ENCODE measurements at places on chromosomes 4 and X.

GRCh38 chr4:70734971-70735370 lies 13.2 kb downstream of the RUFY3 start:
- DNase-seq = no peak

- peak; percentile 16 for DNase-seq
Observed at GRCh38 chrX:80285131-80285773, 135.0 kb upstream of the TENT5D start.

- DNase-seq = no peak
Observed at GRCh38 chr4:1003271-1004070, 8.0 kb upstream of the FGFRL1 start.

GRCh38 chr4:164239976-164240375 lies 514.0 kb upstream of the SMIM31 start:
- DNase-seq = no peak

DNA sequence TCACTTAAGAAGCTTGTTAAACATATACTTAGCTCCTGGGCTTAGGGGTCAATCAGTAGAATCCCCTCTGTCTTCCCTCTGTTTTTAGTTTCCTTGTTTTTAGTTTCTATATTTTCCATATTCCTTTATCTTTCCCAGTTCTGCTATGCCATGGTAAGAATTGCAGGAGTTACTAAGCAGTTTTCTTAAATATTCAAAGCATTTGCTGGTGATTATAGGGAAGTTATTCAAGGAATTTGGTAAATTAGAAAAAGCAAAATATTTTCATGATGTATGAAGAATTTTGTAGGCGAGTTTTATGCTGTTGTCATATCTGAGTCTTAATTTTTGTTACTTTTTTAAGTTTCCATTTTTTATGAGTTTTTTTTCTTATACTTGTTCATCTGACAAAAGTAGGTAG lies 91.6 kb upstream of the NUDT6 start:
- peak; percentile 15 for DNase-seq

DNA sequence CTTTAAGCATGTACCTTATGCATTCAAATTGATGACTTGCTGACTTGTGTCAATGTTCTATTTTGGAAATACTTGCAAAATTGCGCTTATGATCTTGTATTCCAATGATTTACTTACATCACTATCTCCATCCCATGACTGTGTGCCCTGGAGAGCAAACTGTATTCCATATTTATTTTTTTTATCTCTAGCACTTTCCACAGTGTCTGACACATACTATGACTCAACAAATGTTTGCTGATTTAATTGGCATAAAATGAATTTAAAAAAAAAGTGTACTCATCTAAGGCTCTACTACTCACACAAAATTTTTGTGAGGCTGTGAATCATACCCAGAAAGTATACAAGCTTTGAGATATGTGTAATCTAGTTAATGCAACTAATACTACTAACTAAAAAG lies 1066.8 kb upstream of the ADGRL3 start:
- no peak for DNase-seq

- DNase-seq = peak; percentile 93
Observed at GRCh38 chr4:94516067-94516466, 64.3 kb downstream of the PDLIM5 start.

DNA sequence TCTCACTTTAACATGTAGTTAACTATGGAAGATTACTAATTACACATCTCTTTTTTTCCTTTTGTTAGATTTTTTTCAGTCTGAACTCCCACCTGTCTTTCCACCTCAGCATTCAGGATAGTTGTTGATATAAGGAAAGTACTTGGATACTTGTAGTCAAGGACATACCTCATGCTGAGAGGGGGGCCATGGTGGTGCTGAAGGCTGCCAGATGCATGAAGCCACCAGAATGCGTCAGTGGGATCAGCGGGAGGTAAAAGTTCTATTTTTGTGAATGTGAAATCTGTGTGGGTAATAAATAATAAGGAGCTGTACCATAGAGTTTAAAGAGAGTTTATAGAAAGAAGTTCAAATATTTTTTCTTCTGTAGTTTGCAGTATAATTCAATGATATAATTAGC lies 13.1 kb upstream of the NDST4 start:
- DNase-seq = no peak

- DNase-seq = peak; percentile 49
Observed at GRCh38 chr4:75939890-75940691, 722 bp downstream of the NAAA start.

- DNase-seq = no peak
Observed at GRCh38 chrX:123728016-123728415, 4.8 kb downstream of the THOC2 start.

DNA sequence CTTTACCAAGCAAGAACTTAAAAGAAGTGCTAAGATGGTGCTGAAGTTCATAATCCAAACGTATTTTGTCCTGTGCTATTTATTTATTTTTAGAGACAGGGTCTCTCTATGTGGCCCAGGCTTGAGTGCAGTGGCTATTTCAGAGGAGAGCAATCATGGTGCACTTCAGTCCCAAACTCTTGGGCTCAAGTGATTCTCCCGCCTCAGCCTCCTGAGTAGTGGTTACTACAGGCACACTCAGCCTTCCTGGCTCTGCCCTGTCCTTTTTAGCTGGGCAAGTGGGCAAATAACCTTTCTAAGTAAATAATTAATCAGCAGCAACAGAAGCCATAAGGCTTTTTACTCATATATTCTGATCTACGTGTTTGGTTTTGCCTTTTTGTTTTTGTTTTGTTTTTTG lies 2.6 kb downstream of the NSD2 start:
- no peak for DNase-seq

DNA sequence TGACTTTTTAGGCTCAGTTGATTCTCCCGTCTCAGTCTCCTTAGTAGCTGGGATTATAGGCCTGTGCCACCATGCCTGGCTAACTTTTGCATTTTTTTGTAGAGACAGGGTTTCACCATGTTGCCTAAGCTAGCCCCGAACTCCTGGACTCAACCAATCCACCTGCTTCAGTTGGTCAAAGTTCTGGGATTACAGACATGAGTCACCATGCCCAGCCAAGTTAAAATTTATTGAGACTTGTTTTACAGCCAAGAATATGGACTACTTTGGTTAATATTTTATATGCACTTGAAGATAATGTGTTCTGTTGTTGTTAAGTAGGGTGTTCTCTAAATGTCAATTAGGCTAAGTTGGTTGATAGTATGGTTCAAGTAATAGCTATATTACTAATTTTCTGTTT lies 58.7 kb downstream of the CYTL1 start:
- DNase-seq = no peak

GRCh38 chr4:86593688-86594558 lies at the start of gene PTPN13:
Gene PTPN13 (plus strand): TSS chr4:86594315. CDS start chr4:86635257, 40,942 bp downstream.
- peak; percentile 99 for DNase-seq

- DNase-seq = peak; percentile 40
Observed at GRCh38 chr4:37604461-37604860, 81.7 kb downstream of the RELL1 start.

DNA sequence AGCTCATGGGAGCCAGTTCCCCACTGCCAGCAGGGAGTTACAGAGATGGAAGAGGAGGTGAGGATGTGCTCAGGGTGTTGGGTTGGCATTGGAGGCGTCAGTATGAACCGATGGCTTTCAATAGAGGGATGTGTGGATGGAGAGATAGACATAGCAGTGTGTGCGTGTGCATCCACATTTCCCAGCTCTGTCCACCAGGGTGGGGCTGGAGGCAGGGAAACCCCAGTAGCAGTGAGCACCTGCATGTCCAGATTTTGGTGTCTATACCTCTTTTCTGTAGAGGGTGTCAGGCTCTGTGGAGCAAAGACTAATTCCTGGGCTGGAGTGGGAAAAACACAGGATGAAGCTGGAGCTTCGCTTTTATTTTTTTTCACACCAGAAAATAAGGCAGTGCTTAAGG lies 37.2 kb upstream of the HGFAC start:
- DNase-seq = no peak

DNA sequence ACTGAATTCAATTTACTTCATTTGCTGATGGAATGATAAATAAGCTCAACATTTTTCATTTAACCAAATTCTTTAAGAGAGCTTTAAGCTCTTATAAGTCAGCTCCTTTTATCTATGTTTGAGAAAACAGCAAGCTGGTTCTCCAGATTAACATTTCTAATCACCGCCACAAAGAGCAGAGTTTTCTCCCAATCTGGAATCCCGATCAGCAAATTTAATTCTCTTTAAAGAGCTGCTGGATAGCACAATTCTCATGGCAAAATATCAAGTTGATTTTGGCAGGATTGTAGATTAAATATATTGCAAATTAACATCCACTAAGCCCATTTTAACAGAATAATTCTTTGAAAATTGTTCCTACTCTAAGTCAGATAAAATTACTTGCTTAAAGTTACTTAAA lies 48.8 kb downstream of the RPS6KA3 start:
- DNase-seq = no peak

DNA sequence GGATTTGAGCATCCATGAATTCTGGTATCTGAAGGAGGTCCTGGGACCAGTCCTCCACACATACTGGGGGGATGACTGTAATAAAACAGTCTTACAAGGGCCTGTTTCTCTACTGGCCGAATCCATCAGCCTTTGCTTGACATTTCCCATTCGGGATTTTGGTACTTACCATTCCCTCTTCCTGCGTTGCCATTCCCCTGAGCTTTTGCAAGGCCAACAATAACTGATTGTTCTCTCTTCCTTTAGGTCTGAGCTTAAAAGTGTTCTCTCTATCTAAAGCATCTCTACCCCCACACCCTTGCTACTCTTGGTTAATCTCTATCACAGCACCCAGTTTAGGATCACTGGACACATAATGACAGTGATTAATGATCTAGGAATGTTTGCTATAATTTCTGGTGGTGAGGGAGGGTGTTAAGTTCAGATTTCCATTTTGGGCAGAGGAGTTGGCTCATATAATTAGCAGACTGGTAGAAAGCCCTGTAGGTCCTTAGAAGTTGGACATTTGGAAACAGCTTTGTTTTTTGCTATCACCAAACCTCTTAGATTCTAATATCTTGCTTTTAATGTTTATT lies 29.4 kb downstream of the TMA16 start:
- DNase-seq = no peak

GRCh38 chr4:17033025-17033767 lies 134.8 kb upstream of the LDB2 start:
- DNase-seq = no peak

DNA sequence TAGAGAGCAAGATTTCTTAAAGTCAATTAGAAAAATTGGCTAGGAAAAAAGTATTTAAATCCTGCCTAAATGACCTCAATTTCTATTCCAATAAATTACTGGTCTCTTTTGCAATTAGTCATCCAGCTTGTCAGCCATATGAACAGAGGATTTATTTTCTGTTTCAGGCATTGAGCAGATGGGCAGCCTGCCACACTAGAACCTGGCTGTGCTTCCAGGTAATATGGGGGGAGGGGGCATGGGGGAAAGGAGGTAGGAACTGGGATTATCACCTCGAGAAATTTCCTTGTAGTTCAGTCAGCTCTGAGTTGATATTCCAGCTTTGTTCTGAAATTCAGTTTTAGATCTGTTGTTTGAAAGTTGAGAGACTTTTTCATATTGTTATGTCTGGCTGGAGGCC lies 206.3 kb upstream of the LCORL start:
- DNase-seq = no peak

GRCh38 chr4:129355516-129355915 lies 259.6 kb downstream of the C4orf33 start:
- DNase-seq = peak; percentile 19

DNA sequence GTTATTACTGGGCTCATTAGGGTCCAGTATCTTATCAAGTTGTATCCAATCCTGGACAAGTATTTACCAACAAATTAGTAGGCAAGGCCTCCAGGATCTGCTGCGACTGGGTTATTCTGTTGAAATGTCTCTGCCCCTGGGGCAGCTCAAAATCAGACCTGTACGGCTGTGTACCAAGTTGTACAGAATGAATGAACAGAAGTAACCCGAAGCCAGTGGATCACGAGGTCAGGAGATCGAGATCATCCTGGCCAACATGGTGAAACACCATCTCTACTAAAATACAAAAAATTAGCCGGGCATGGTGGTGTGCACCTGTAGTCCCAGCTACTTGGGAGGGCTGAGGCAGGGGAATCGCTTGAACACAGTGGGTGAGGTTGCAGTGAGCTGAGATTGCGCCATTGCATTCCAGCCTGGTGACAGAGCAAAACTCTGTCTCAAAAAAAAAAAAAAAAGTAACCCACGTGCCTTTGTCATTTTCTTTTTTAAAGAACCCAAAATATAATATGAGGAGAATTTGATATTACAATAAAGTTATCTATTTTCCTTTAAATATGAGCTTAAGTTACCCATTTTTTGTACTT lies 127.3 kb downstream of the CBR4 start:
- peak; percentile 85 for DNase-seq

GRCh38 chrX:44343412-44344141 lies at the start of gene EFHC2:
Gene EFHC2 (minus strand): TSS chrX:44343672. CDS start chrX:44343588, 84 bp downstream.
- peak; percentile 4 for DNase-seq

GRCh38 chrX:1391707-1392375 lies at the start of gene SLC25A6:
Gene SLC25A6 (minus strand): TSS chrX:1392113. CDS start chrX:1392009, 104 bp downstream.
- peak; percentile 98 for DNase-seq

GRCh38 chr4:47209833-47210232 lies 178.5 kb downstream of the GABRB1 start:
- peak; percentile 34 for DNase-seq

DNA sequence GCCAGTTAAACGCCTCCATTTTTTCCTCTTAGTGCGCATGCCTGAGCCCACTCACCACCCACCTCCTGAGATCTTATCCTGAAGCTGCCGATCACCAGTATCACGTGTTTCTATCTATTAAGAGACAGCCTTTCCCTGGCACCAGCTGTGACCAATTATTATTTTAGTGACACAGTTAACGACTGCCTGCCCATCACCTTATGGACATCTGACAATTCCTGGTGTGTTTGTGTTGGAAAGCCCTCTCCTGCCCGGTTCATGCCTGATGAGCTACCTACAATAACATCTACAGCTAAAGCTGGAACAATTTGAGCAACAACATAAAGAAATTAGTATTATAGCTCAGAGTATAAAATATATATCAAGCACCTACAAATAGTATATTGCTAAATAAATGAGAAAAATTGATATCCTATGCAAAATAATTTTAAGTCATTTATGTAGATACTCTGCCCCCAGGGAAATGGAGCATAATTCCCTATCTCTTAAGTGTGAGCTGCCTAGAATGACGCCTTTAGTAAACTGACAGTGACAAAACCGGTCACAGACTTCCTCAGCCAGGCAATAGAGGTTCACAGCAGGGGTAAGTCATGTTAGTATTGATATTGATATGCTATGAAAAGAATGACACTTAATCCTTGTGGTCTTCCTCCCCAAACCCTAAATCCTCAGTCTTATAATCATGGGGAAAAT lies 862.2 kb downstream of the TRAM1L1 start:
- no peak for DNase-seq

GRCh38 chr4:150056569-150056968 lies 21.7 kb upstream of the DCLK2 start:
- peak; percentile 40 for DNase-seq

DNA sequence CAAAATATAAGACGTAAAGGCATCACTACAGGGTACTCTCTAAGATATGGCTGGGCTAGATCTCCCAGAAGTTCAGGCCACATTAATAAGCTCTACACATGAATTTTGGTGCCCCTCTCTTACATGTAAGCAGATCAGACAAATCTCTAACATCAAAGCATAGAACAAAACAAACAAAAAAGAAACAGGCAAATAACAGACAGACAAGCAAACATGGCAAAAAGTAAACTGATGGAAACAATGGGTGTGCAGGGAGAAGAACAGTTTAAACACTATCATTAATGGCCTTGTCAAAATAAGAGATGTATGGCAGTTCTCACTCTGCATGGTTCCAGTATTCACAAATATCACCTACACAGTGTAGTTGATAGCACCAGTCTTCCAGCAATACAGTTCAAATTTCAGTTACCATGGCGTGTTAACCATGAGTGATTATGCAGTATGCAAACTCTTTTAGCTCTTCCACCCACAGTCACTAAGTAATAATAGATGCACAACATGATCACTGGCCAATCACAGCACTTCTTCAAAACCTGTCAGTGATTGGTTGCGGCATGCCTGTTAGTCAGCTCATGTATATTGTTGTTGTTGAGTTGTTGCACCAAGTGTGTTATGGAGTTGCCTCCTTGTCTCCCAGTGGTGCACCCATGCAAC lies 110.7 kb upstream of the TLR3 start:
- no peak for DNase-seq

Measured in cardiac fibroblast (primary cell).